ENCODE measurements at places on chromosomes 11 and 22.

GRCh38 chr11:88330826-88331428 is 6.6 kb downstream of the CTSC start:
- DNase-seq, result no peak

GRCh38 chr11:31798057-31798553 is 13.0 kb downstream of the PAX6 start:
- no peak for DNase-seq

DNA sequence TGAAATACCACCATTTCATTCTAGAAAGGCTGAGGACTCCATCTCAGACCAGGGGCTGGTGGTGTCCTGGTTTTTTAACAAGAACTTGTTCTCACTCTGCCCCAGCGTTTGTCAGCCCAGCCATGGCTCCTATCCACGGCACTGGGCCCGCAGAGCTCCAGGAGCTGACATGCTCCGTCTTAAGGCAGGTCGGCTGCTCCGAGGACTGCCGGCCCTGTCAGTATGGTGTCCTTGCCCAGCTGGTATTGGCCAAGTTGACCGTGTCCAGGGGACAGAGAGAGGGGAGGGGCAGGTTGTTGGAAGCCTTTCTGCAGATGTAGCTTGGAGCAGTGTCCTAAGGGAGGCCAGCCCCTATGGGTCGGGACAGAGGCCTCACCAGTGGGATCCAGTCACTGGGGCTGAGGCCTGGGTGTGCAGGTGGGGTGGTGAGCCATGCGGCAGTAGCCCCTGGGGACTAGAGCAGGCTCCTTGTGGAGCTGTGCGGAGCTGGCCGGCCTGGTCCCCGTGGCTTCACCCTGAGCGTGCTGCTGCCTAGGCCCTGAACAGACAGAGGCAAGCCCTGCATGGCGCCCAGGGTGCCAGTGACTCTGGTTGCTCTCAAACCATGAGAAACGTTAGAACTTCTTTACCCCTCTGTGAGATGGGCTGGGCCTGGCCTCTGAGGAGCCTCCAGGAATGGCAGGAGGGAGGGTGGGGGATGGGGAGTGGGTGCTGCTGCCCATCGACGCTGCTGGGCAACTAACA is 39.9 kb upstream of the KCNQ1OT1 start:
- no peak for DNase-seq

DNA sequence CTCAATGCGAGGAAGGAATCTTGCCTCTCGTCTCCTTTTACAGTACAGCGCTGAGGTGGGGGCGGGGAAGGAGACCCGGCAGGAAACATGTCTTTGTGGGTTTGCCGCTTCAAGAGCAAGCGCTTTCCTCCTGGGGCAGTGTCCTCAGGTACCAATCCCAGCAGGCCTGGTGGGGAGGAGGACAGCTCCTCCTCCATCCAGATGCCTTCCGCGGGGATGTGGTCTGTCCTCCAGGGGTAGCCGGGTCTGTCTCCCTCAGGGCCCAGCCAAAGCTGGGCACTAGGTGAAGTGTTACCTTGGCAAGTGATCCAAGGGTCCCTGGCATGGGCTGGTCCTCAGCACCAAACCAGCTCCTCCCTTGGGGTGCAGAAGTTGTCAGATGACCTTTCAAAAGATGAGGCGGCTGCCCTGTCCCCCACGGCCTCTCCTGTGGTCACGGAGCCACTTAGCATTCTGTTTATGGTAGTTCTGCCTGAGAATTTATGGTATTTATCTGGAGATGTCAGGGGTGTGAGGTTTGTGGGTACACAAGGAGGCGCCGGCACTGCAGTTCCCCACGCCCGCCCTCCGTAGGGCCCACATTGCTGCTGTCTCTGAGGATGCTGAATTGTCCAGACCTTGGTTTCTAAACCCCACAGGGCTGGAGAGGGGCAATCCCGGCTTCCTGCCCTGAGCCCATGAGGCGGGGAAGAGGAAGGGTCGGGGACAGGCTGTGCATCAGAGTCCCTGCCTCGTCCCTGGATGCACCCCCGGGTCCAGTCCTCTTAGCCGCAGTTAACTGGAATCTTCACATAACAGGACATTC is 93.5 kb upstream of the ANO1 start:
- no peak for DNase-seq

DNA sequence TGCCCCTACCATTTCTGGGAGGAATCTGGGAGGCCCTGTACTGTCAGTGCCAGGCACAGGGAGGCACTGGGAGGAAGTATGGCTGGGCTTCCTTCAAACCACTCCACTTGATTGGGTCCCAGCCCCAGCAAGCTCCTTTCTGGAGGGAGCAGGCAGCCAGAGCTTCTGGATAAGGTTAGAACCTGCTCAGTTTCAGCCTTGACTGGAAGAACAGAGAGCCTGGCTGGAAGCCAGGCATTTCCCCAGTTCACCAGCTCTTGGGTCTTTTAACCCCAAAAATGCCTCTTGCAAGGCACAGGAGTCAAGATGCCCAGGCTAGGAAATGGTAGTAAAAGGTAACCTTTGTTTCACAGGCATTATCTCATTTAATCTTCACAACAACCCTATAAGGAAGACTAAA is 9.0 kb upstream of the KCTD14 start:
- no peak for DNase-seq

GRCh38 chr11:58334708-58335107 is 24.2 kb downstream of the OR5B17 start:
- no peak for DNase-seq

- no peak for DNase-seq
These were observed 169.4 kb downstream of the MYO18B start for GRCh38 chr22:25911243-25911972.

GRCh38 chr11:114783805-114784204 is 105.5 kb downstream of the NXPE2 start:
- no peak for DNase-seq

- DNase-seq, result no peak
These were observed 1161.1 kb downstream of the BRD1 start for GRCh38 chr22:48666620-48667019.

GRCh38 chr11:67605231-67606011 is 1.3 kb upstream of the NDUFV1 start:
- DNase-seq, result no peak

- no peak for DNase-seq
These were observed 7.3 kb downstream of the KCNE3 start for GRCh38 chr11:74460065-74460464.

DNA sequence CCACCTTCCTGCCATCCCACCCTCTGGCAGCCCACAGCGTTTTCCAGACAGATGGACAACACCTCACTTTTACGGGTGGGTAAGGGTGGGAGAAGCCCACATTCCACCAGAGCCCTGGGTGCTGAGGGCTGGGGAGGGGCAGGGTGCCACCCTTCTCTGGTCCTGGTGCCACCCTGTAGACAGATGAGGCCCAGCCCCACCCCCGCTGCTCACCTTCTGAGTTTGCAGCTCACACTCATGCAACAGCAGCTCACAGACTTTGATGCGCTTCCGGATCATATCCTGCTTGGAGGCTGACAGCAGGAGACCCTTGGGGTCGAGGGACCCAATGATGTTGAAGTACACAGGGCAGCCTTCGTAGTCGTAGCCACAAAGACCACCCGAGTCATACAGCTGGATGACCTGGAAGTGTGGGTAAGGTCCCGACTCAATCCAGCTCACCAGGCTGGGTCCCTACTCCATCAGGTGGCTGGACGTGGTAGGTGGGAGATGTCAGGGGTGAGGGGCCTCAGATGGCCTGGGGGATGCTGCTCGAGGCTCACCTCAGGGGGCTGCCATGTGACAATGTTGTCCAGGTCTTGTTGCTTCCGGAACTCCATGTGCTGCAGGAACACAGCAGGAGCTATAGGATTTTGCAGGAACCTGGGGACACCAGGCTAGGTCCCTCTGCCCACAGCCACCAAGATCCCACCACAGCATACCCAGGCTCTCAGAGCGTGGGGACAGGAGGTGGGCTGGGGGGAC is 10.3 kb downstream of the SEC14L4 start:
- DNase-seq, result no peak

- no peak for DNase-seq
These were observed 5.4 kb upstream of the VPS51 start for GRCh38 chr11:65090628-65091027.

- no peak for DNase-seq
These were observed 65.7 kb upstream of the DDI1 start for GRCh38 chr11:103970701-103971249.

GRCh38 chr11:111356660-111357048 is 22.4 kb downstream of the POU2AF1 start:
- DNase-seq, result no peak

DNA sequence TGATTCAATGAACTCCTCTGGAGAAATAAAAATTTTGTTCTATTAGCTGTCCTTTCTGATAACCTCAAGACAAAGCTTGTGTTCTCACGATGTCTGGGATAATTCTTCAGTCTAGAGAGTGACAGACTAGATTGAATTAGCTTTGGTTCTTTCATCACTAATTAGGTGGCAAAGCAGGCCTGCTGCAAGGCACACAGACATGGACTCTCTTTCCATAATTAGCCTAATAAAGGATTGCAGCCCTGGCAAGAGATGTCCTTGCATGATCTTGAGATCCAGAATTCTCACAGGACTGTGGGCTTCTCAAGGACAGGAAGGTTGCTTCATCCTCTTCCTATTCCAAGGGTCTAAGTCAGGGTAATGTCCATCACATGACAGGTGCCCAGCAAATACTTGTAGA is 245.6 kb upstream of the ZC3H12C start:
- no peak for DNase-seq

- DNase-seq, result no peak
These were observed 217.1 kb upstream of the KIRREL3 start for GRCh38 chr11:127217452-127218274.

DNA sequence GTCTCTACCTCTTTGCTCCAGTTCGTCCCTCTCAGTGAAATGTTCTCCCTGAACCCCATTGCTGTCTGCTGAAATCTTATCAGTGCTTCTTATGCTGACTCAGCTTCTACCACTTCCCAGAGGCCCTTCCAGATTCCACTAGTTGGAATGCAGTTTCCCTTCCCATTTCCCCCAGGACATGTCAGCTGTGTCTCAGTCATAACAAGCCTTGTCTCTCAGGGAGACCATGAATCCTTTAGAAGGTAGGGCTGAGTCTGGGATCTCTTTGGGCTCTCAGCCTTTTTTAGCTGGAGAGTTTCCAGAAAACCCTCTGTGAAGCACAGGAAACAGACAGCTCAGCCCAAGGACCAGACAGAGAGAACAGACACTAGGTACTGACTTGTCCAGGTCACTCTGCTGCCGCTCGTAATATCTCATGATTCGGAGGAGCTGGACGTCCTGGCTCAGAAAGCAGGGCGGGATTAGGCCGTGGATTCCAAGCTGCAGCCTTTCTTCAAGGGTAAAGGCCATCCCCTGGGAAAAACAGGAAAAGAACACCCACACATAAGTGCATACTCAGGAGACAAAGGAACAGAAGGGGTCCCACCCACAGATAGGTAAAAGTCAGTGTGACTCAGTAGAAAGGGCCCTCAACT is 113.0 kb downstream of the ME3 start:
- DNase-seq, result no peak

DNA sequence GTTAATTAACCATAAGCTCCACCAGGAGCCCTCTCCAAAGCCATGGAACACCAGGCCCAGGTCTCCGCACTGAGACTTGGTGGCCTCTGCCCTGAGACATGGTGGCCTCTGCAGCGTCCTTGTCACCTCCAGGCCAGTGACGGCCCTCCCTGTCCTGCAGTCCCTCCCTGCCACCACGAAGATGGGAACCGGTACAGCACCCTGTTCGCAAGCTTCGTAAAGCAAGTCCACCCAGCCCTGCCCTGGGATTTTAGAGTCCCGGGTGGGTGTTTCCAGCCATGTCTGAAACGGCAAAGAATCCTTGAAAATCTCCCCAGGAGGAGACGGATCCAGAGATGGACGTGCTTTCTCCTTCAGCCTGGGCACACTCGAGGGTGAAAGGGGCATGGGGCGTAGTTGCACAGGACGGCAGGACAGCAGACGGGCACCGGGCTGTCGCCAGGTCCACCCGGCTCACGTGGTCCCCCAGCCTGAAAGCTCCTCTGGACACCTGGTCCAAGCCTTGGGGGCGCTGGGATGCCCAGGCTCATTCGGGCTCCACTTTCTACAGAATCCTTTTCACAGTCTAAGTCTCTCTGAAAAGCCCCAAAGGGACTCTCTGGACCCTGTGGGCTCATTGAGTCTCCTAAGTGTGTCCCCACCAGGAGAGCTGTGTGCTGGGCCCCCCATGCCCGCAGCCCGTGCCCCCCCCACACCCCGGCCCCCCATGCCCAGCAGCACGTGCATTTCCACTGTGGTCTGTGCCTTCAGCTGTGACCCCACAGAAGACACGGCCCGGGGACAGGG is 456.2 kb downstream of the BRD1 start:
- no peak for DNase-seq

Measured in CD4-positive, alpha-beta T cell treated with Interleukin-2 at 100 ng/mL for 4 hours (primary cell).